Right atrium auricular region (tissue), 2 donors: ENCODE measurements at places on chromosomes 1 and 21. TPM values are rescaled to one million over a fixed set of nuclear protein-coding genes. Genes with fewer than 3 reads are reported as not detected.

Gene DPT
- total RNA-seq = 71.3 TPM

Gene FAM151A
- 0.63 TPM for total RNA-seq

Gene ZSCAN20
- 7.3 TPM for total RNA-seq

Gene KRTAP10-12
- not detected for total RNA-seq

Gene TMEM81
- 2.4 TPM for total RNA-seq

Gene PDE9A
- 2.0 TPM for total RNA-seq

Gene PAQR6
- not detected for total RNA-seq

Gene ERICH3
- not detected for total RNA-seq

Gene SH2D1B
- 0.16 TPM for total RNA-seq

GRCh38 chr1:51708911-51709760, 92.2 kb downstream of the OSBPL9 start:
- no peak for DNase-seq

DNA sequence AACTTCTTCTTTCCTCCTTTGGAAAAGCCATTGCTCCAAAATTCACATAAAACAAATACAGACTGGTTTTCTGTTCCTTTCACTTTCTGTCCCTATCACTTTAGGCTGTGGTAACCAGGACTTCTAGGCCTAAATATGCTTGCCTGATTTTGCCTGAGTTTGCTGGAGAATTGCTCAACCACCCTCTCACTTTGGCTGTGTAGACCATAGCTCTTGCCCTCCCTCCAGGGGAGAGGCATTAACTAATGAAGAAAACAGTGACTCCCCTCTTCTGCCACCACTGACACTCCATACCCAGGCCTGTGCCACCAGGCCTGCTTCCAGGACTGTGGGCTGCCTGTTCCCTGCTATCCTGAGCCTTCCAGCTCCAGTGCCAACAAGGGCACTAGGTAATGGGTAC, 163.5 kb downstream of the TOMM20 start:
- DNase-seq = no peak

DNA sequence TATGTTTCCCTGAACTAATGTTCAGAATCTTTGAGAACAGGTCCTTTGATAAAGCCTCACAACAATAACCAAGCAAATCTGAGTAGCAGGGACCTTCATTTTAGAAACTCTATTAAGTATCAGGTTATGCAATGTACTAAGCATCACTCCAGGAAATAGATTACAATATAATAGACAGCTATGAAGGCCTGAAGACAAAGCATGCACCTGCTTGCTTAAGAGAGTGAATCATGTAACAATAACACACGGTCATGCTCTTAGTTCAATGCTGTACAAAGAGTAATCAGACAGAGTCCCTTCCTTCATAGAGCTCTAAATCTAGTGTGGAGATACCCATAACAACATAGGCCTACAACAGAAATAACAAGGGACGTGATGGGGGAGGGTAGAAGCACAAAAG, 8.1 kb upstream of the CMPK1 start:
- no peak for DNase-seq

GRCh38 chr1:32138965-32139364, 31.1 kb downstream of the KPNA6 start:
- DNase-seq = no peak

DNA sequence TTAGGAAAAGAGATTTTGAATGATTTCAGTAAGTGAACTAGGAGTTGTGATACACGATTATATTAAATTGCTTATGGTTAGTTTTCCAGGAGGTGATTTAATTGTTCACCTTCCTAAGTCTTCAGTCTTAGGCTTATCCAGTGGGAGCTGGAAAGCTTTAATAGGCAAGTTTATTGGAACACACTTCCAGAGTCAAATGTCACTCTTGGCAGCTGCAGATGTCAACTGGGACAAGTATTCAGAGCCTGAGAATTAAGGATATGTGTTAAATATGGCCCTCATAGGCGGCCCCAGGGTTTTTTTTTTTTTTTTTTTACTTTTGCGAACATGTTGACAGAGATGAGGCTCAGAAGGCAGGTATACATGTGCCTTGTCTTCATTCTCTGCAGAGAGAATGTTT, 29.2 kb downstream of the UCK2 start:
- DNase-seq = no peak

- no peak for DNase-seq
Measured at GRCh38 chr1:3714814-3715213, 37.4 kb upstream of the CCDC27 start.

GRCh38 chr1:186435336-186435735, 25.6 kb downstream of the PDC start:
- DNase-seq = no peak

DNA sequence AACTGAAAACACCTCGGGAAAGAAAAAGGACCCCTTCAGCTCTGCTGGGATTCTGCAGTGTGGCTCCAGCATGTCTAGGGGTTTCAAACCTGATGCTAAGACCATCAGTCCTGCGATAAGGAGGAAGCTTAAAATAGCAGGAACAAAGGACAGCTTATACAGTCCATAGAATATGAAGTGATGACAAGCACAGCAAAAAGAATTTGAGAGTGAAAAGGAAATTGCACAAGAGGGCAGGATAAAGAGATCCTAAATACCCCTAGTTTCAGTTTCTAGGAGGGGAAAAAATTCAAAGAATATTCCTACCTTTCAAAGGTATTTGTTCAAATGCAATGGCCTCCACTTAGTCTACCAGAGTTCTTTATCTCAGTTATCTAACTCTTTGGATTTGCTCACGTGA, 171.4 kb downstream of the TGFB2 start:
- DNase-seq = no peak

DNA sequence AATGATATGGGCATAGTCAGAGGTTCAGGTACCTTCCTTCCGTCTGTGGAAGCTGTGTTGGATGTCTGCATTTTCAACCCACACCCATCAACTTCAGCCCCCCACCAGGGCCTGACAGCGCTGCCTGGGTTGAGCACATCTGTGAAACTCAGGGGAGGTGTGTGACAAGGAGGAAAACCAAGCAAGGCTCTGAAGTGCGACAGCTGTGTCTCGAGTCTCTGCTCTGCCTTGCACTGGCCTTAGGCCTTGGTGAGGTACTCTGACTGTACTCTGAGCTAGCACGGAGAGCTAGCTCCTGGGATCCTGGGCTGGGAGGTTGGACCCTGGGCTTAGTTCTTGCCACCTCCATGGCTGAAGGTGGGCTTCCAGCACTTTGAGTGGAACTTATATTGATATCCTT, 9.1 kb downstream of the VANGL2 start:
- no peak for DNase-seq

DNA sequence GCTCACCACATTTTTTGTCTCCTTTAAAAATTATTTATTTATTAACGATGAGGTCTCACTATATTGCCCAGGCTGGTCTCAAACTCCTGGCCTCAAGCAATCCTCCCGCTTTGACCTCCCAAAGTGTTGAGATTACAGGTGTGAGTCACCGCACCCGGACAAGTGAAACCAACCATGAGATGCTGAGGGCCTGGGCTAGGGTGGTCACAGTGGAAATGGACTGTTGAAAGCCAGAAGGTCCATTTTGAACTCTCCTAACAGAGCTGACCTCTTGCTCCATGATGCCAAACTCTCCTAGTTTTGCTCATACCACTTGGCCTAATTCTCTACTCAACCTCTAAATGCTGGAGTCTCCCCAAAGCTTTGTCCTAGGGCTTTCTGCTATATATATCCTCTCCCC, 109.1 kb downstream of the SLC45A1 start:
- DNase-seq = no peak

GRCh38 chr1:225866981-225867380, 15.2 kb downstream of the TMEM63A start:
- no peak for DNase-seq

DNA sequence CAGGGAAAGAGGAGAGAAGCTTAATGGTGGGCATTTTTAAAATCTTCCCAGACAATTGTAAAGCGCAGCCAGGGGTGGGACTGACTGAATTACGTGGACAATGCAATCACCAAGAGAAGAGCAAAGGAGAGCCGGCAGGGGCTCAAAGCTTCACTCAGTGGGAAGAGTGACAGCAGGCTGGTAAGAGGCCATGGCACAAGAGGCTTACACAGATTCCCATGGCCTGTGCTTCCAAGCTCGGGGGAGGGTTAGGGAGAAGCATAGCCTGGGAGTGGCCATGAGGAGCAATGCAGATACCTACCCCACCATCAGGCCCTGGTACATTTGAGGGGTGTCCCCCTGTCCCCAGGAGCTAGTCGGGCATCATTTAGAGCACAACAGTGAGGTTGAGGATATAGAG, 27.1 kb upstream of the SEC16B start:
- DNase-seq = no peak
